ENCODE measurements at places on chromosomes 5 and 9.

DNA sequence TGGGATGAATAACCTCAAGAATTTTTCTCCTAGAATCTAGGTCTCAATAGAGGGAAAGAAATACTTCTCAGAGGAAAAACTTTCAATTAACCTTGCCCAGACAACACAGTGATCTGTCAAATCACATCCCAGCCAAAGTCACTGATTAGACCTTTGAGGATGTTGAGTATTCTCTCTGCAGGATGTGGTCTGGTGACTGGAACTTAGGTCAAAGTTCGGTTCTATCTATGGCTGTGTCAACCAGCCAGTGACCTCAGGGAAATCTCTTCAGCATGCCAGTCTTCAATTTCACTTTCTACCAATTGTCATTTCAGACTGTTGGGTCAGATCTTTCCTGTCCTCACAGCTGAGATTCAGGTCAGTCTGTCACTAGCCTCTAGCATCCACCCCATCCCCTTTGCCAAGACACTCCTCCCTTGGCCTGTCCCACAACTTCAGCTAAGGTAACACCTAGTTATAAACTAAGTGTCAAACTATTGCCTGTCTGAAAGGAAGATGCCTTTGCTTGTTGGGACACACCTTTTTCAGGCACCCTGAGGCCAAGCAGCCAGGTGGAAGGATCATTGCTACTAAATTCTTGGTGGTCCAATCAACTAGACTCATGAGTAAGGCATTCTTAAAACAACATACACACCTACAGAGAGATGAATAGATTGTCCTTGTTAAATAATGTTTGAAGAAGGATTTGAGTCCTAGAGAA lies 156.3 kb upstream of the FST start:
- DNase-seq, result no peak

DNA sequence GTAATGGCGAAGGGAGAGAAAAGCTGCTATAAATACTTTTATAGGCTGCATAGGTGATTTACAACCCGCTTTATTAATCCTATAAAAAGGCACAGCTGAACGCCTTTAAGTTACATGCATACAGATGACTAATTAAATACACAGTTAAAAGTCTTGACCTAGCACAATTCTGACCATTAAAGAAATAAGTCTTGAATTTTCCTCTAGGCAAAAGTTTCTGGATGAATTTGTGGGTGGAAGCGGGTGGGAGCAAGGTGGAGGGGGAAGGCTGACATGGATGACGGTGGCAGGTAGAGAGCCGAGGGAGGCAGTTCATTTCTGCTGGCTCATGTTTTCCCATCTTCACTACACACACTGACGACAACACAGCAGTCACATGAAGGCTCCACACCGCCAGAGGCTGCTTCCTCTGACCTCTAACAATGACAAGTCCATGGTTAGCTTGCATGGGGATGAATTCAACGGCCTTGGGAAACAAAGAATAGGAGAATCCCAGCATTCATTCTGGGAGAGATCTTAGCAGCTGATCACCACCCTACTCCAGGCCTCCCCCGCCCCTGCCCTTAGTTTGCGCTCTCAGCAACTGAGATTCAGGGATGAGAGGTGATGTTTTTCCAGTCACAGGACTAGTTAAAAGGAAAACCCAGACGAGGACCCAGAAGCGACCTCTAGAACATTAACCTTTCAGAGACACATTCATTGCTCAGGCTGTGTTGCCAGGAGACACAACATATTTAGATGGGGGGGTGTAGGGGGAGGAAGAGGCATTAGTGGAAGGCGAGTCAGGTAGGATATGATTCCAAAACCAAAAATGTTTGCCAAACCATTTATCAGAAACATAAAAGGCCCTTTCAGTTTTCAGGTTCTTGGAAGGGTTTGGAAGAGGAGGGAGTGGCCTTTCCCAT lies 329.3 kb downstream of the PIK3R1 start:
- no peak for DNase-seq

DNA sequence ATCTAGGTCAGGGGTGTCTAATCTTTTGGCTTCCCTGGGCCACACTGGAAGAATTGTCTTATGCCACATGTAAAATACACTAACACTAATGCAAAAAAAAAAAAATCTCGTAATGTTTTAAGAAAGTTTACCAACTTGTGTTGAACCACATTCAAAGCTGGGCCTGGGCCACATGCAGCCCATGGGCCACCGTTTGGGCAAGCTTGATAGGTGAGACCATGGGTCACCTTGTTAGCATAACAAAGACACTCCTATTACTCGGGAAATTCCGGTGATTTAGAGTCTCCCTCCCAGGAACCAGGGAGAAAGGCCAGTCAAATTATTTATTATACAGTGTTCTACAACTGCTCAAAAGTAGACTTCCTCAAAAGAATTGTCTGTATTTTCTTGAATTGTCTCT lies 12.7 kb downstream of the RECK start:
- DNase-seq, result no peak

DNA sequence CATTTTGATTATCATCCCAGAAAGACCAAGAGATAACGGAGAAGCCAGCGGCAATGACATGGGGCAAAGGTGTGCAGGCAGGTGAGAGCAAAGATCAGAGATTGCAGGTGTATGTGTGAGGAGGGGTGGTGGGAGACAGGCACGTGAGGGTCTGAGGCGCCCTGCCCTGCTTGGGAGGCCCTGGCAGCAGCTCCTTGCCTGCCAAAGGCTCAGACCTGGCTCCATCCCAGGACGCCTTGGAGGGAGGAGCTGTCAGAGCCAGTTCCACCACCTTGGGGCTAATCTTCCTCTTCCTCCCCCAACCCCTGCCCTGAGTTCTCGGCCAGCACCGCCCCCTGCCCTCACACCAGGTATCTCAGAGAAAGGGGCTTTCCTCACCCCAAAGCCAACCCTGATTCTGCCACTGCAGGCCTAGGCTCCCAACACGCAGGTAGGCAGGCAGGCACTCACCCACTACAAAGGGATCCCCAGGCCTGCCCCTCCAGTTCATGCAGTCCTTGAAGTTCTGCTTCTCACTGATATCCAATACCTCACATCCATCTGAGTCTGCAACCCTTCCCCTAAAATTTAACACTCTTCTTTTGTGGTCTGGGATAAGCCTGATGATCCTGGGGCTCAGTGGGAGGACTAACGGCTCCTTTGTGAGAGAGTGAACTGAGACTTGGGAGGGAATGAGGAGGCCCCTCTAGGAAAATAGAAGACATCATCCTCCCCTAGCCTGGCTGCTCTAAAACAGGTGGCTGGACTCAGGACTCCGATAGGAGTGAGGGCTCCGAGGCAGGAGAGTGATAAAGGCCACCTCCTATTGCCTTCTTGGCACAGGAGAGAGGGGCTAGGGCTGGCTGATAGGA lies 1.8 kb downstream of the AQP3 start:
- DNase-seq, result no peak

GRCh38 chr9:125529589-125530515 lies 177.2 kb downstream of the MAPKAP1 start:
- no peak for DNase-seq

DNA sequence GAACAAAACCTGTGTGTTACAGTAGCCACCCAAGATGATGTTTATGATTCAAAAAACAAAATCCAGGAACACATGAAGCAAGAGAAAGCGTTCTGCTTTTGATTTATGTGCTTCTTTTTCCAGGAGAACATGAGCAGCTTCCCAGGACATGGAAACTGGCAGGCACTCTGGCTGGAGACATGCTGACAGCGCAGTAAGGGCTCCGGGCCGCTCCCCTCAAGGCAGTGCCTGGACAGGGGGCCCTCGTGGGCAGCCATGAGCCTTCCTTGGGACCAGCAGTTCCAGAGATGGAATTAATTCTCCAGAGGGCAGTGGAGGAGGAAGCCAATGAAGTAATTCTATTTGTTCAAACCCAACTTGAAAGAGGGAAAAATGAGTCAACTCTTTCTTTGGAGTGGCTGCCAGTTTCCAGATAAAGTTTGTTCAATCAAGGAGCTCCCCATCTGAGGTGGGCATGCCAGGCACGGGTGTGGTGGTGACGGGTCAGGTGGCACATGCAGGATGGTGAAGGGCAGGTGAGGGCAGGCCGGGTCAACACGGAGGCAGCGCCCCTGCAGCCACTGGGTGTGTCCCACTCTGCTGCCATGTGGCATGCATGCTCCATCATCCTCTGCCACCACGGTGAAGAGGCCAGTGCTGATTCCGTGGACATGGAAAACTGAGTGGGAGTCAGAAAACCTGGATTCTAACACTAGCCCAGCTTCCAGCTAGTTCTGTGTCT lies 83.8 kb downstream of the OTULIN start:
- no peak for DNase-seq

DNA sequence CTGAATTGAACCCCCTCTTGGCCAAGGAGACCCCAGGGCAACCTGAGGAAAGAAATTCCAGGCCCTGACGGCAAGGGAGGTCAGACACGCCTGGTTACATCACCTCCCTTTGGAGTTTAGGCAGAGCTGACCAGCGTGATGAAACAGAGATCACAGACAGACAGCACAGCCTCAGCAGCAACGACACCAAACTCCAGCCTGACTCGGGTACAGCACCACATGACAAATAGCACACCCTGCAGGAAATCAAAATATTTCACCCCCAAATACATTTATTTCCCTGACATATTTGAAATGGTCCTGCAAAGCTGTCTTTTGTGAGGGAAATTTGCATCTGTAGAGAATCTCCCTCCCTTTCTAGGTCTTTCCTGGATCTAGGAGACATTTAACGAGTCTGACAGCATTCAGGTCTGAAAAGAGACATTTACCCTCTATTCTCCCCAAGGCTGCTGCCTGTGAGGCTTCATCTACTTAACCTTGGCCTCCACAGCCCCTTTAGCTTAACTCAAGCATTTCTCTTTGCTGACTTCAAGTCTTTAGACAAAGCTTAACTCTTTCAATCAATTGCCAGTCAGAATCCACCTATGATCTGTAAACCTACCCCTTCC lies 2.6 kb downstream of the QSOX2 start:
- DNase-seq, result no peak

GRCh38 chr5:138952962-138953361 lies 77.8 kb upstream of the LRRTM2 start:
- no peak for DNase-seq

DNA sequence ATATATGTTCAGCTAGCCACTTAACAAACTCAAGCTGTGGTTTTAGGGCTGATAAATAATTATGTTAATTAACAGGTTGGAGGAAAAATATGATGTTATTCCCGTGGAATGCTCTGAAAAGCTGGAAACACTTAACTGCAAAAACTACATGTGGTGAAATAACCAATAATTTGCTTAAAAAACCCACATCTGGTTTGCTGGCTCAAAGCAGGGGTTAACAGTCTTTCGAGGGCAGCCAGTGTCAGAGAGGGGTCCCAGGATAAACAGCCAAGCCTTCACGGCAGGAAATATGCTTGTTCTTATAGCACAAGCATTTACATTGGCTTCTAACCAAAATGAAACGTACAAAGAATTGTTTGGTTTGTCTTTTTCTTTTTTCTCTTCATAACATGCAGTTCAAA lies 254.0 kb upstream of the GAS1 start:
- DNase-seq, result no peak

DNA sequence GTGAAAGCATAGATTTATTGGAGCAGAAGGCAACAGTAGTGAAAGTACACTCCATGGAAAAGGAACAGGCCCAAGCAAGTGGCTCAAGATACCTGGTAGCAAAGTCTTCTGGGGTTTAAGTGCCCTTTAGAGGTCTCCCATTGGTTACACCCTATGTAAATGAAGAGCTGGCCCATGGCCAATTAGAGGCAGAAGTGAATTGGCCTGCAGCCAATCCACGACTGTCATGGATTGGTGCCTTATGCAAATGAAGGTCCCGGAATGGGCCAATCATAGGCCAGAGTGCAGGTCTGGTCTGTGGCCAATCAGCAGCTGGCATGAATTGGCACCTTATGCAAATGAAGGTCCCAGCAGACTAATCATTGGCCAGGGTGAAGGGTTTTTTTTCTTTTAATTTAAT lies 64.2 kb upstream of the PCSK5 start:
- DNase-seq, result no peak

- DNase-seq, result no peak
These were observed 164.0 kb upstream of the RAD23B start for GRCh38 chr9:107118863-107119624.

- no peak for DNase-seq
These were observed 207.3 kb downstream of the PTTG1 start for GRCh38 chr5:160629003-160629402.

DNA sequence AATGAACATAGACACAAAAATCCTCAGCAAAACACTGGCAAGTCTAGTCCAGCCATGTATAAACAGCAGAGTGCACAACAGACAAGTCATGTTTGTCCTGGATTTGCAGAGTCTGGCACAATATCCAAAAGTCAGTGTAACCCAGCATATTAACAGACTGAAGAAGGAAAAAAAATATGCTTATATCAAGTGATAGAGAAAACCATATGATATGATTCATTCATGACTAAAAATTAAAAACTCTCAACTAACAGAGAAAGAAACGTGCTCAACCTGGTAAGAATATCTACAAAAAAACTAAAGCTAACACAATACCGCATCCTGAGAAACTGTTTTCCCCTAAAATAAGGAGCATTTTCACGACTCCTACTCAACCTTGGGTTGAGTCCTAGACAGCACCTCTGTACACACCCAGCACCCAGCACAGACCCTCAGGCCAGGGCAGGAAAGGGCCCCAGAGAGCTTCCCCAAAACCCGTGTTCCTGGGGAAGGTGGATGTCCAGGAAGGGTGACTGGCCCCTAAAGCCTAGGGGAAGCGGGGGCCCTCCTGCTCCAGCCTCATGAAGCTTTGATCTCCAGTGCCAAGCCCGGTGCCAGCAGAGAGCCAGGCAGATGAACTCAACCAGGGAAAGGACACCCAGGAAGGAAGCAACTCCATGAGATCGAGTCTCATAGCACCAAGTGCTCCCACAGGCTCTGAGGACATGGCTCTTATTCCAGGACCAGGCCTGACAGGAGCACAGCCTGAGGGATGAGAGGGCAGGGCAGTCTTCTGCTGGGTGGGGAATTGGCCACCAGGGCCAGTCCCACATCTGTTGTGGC lies 38.9 kb downstream of the ADAMTS2 start:
- DNase-seq, result no peak

GRCh38 chr9:94175669-94176068 lies 83.4 kb upstream of the ZNF169 start:
- no peak for DNase-seq

DNA sequence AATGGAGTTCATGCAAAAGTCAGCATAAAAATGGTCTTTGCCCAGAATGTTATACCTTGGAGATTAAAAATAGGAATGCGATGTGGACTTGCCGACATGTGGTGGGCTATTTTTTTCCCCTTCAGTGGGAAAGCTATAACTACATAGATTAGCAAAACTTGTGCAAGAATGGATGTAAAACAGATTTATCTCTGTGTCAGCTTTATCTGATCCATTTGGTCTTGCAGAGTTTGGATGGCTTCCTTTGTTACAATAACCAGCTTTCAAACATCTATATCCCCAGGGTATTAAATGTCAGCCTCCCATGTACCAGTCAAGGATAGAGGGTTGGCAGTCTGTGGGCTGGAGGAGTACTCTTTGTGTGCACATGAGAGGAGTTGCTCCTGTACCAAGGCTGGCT lies 284.9 kb downstream of the TMEM38B start:
- no peak for DNase-seq

DNA sequence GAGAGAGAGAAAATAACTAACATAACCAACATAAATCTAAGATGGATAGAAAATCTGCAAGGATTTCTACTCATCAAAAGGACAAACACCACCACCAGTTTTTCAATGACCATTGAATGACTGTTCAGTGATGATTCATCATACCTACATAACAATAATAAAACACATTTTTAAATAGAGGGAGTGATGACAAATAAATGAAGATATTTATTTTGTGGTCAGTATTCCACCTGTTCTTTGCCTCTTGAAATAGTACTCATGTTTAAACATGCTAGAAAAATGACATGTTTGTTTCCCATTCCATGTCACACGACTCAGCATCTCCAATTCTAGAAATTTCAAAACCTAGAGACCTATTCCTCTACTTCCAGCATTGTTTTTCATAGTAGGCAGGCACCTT lies 34.6 kb upstream of the ADAMTS16 start:
- DNase-seq, result no peak

- DNase-seq, result no peak
These were observed 76.8 kb downstream of the ADAMTS2 start for GRCh38 chr5:179268399-179268952.
